Activated CD4-positive, alpha-beta T cell treated with anti-CD3 and anti-CD28 coated beads, Interleukin-2, amount 50 U/mL, for 4 hours (primary cell): ENCODE measurements at places on chromosomes 6 and 20.

DNA sequence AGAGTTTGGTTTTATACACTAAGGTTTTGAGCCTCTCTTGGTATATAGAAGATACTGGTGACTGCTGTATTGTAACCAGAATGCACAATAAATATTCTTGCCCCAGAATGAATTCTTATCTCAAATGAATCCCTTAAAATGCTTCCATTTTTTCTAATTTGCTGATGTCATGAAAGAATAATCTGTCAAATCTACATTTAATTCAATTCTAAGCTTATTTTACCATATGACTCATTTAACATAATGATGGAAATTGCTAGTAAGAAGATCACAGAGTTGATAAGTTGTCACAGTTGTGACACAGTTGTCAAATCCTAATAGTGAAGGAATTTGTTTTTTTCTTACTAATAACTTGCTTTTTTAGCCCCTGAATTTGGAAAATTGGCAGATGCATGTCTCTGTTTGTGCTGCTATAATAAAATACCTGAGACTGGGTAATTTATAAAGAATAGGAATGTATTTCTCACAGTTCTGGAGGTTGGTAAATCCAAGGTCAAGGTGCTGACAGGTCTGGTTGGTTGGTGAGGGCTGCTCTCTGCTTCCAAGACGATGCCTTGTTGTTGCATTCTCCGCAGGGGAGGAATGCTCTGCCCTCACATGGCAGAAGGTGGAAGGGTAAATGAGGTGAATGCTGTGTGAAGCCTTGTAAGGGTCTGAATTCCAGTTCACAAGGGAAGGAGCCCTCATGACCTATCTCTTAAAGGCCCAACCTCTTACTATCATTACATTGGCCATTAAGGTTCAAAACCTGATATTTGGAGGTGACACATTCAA, 4.7 kb downstream of the ECT2L start:
- no peak for DNase-seq

- DNase-seq = no peak
Measured at GRCh38 chr20:32635764-32636163, 38.0 kb downstream of the C20orf203 start.

DNA sequence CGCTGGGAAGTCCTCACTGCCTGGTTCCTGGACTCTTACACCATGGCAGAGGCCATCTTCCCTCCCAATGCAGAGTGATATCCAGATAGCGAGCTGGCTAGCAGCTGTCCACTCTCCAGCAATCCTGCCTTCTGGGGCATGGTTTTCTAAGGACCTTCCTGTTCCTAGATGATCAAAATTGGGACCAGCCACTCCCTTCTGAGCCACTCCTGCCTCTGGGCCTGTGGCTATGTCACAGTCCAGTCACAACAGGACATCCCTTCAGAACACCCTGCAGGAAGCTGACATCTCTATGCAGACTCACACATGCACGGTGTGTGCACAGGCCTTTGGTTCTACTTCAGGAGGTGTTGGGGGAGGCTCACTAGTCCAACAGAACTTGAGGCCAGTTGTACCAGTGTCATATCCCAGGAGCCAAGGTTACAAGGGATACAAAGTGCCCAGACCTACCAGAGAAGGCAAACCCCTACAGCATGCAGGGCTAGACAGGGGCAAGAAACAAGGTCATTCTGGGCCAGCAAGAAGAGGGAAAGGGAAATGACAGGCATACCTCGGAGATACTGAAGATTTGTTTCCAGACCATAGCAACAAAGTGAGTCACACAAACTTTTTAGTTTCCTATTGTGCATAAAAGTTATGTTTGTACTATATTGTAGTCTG, 2.7 kb upstream of the MCCD1 start:
- DNase-seq = no peak

DNA sequence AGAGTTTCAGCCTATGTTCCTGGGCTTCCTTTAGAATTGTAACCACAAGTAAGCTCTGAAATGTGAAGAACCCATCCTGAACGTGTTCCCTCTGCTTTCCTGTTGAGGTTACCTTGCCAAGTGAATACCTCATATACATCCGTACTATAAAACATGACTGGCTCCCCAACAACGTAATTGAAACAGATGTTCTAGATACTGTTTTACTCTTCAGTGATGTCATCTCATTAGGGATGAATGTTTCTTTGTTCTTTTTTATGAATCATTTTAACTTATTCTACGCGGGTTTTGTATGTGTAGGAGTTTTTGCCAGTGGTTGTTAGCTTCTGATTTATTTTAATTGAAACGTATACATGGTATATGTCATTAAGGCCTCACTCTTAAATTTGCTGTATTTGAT, 166.8 kb downstream of the SAMD5 start:
- no peak for DNase-seq

- no peak for DNase-seq
Measured at GRCh38 chr6:2809015-2809414, 32.6 kb downstream of the SERPINB1 start.

DNA sequence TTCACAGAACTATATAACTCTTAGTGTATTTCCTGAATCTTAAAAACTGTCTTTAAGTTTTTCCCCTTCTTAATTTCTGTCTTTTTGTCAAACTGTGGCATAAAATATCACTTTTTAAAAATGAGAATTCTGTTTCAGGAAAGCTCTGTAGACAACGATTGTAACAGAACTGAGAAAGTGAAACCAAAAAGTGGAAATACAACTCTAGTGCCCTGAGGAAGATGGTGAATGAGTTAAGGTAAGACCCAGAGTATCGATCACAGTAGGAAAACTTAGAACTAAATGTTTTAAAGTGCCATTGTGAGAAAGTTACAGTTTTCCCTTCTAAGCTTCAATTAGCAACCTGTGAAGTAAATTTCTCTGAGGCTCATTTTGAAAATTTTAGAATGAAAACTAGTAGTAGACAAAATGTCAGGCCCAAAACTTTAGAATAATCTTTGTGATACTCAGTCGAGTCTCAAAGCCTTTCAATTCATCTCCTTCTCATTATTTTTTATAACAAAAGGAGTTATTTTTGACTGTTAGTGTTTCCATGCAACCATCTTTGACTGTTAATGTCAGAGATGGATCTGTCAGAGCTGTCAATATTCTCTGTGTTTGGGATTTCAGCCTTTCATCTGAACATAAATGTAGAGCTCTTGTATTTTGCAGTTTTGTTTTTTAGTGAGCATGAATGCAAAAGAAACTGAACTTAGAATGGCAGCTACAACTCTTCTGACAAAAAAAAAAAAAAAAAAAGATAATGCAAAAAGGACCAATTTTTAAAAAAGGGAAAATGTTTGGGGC, 19.0 kb upstream of the TRDN start:
- no peak for DNase-seq

- DNase-seq = no peak
Measured at GRCh38 chr6:90251295-90251992, 45.2 kb downstream of the BACH2 start.
